RWPE2 (cell line): ENCODE measurements at places on chromosomes 1 and 21.

DNA sequence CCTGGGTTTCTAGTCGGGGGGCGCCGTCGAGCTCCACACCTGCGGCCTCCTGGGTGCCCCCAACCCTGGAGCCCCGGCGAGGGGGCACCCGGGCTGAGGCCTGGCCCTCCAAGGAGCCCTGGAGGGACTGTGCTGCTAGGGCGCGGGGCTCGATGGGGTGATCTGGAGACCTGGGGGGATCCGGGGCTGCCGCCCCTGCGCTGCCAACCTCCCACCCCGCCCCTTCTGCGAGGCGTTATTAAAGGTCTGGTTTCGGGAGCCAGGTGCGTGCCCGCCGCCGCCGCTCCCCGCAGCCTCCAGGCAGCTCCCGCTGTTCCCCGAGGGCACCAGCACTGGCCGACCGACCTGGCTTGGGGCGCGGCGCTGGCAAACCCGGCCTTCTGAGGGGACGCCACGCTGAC lies 746 bp upstream of the POFUT2 start:
- peak overlapping the region; percentile 91 for H3K4me3 ChIP-seq
- H3K4me1 ChIP-seq, result no peaks in the 10 kb centered on the region
- H3K27me3 ChIP-seq, result no peaks in the 10 kb centered on the region
- peak; percentile 54 for DNase-seq
- H3K27ac ChIP-seq, result no peak overlapping the region

- H3K4me3 ChIP-seq, result no peak overlapping the region
- no peaks in the 10 kb centered on the region for H3K27me3 ChIP-seq
- H3K36me3 ChIP-seq, result no peaks in the 10 kb centered on the region
These were observed 102.6 kb downstream of the SELENOF start for GRCh38 chr1:86811142-86811924.

GRCh38 chr1:212578041-212578440 lies 30.5 kb upstream of the ATF3 start:
- H3K4me3 ChIP-seq, result no peak overlapping the region
- no peak for DNase-seq
- H3K27me3 ChIP-seq, result no peaks in the 10 kb centered on the region

GRCh38 chr1:223674119-223674890 lies 8.8 kb upstream of the CAPN8 start:
- H3K36me3 ChIP-seq, result no peaks in the 10 kb centered on the region
- DNase-seq, result no peak
- H3K27ac ChIP-seq, result no peak overlapping the region
- H3K4me1 ChIP-seq, result no peaks in the 10 kb centered on the region

- H3K27ac ChIP-seq, result no peak overlapping the region
- H3K36me3 ChIP-seq, result no peaks in the 10 kb centered on the region
- no peak for DNase-seq
- H3K27me3 ChIP-seq, result no peaks in the 10 kb centered on the region
These were observed 178.9 kb upstream of the GREM2 start for GRCh38 chr1:240790856-240791255.

DNA sequence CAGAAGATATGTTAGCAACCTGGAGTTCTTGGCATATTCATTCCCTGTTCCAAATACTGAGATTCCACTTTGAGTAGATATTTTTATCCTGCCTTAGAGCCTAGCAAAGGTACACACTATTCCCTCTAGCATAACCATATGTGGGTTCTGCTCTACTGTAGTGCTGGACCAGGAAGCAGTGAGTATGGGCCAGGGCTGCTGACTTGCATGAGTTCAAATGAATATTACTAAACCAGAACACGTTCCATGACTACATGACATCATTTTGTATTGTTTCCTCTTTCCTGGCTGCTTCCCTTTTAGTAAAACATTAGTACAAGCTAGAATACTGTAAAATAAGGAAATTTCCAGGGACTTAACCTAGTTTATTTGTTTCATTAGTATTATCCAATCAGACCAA lies 41.1 kb downstream of the TNFSF18 start:
- no peaks in the 10 kb centered on the region; the same call in 1 of the 2 replicates for H3K36me3 ChIP-seq
- H3K4me1 ChIP-seq, result peaks cover 2% of the 10 kb centered on the region
- H3K4me3 ChIP-seq, result no peak overlapping the region
- no peak overlapping the region for H3K27ac ChIP-seq

- no peak overlapping the region for H3K4me3 ChIP-seq
- H3K4me1 ChIP-seq, result peaks cover 15% of the 10 kb centered on the region
- DNase-seq, result no peak
- H3K27ac ChIP-seq, result peak overlapping the region; percentile 39
- no peaks in the 10 kb centered on the region for H3K27me3 ChIP-seq
- peaks cover 14% of the 10 kb centered on the region for H3K36me3 ChIP-seq
These were observed 156.9 kb downstream of the PPP1R12B start for GRCh38 chr1:202505356-202505755.

- H3K4me3 ChIP-seq, result no peak overlapping the region
- DNase-seq, result no peak
- H3K27me3 ChIP-seq, result no peaks in the 10 kb centered on the region
- no peaks in the 10 kb centered on the region for H3K36me3 ChIP-seq
- H3K27ac ChIP-seq, result no peak overlapping the region
These were observed 921.0 kb downstream of the ADGRL2 start for GRCh38 chr1:82721702-82722101.

DNA sequence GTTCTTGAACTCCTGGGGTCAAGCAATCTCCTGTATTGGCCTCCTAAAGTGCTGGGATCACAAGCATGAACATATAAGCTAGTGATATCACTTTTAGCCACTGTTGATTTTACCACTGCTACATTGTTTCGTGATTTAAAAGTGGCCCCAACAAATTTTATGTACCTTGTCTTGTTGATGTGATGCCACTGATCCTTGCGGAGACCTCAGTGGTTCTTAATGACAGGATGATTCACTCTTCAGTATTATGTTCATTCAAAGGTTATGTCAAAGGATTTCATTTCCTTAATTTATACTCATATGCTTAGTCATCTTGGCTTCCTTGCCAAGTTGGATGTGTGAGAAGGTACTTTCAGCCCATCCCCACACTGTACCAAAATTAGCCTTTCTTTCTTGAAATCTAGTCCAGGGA lies 12.1 kb downstream of the PRKACB start:
- H3K4me1 ChIP-seq, result peaks cover 15% of the 10 kb centered on the region
- H3K27me3 ChIP-seq, result no peaks in the 10 kb centered on the region
- no peak overlapping the region for H3K4me3 ChIP-seq
- no peak for DNase-seq
- peak overlapping the region; percentile 18 for H3K27ac ChIP-seq

GRCh38 chr1:234662148-234662547 lies 52.2 kb upstream of the IRF2BP2 start:
- H3K36me3 ChIP-seq, result no peaks in the 10 kb centered on the region
- no peak overlapping the region for H3K4me3 ChIP-seq
- no peak overlapping the region for H3K27ac ChIP-seq
- peaks cover 28% of the 10 kb centered on the region for H3K4me1 ChIP-seq
